ENCODE measurements at places on chromosomes 1 and 21. TPM values are rescaled to one million over a fixed set of nuclear protein-coding genes. Genes with fewer than 3 reads are reported as not detected.

DNA sequence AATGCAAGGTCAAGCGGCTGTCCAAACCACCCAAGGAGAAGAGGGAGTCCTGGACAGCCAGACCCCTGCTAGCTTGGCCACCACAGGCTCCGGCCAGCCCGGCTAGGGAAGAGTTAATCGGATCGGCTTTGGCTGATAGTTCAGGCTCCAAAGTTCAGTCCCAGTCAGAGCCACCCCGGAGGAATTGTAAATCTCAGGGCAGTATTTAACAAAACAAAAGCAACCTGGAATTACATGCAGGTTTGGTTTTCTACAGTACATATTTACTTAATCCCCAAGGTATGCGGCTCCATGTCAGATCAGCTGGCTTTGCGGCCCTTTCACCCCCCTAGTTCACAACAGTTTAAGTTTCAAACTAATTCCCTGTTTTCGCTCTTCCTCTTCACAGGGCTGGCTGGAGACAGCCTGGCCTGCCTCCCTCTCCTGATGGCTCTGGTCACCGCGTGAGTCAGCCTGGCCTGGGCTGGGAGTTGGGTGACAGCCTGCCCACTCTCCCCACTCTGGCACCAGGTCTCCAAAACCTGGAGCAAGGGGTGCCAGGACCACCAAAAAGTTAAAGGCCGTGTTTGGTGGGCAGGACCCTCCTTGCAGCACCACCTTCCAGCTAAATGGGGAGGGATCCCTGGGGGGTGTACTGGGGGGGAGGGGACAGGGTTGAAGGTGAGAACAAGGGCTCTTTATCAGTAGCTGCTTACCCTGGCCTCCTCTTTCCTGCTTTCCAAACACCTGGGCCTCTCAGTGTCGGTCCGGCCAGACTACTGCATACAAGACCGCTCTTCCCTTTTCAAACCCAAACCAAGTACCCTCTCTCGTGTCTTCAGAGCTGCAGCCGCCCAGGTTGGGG, 1.9 kb downstream of the DHRS3 start:
- peak; percentile 61 for DNase-seq

- no peak for DNase-seq
Observed at GRCh38 chr1:225526878-225527277, 99.0 kb upstream of the LBR start.

Gene SH3D21
- 11.7 TPM for total RNA-seq

- no peak for DNase-seq
Observed at GRCh38 chr1:51549016-51549619, 30.1 kb upstream of the EPS15 start.

Gene CD5L
- total RNA-seq, result not detected
